Adrenal gland (tissue), 19 donors: ENCODE measurements at places on chromosomes 6 and 20. TPM values are rescaled to one million over a fixed set of nuclear protein-coding genes. Genes with fewer than 3 reads are reported as not detected.

GRCh38 chr6:122997541-122998150 is 1.6 kb downstream of the CLVS2 start:
- DNase-seq: no peak
- H3K4me3 ChIP-seq: no peak overlapping the region
- H3K36me3 ChIP-seq: no peaks in the 10 kb centered on the region
- H3K27ac ChIP-seq: no peak overlapping the region
- peaks cover 21% of the 10 kb centered on the region for H3K27me3 ChIP-seq

DNA sequence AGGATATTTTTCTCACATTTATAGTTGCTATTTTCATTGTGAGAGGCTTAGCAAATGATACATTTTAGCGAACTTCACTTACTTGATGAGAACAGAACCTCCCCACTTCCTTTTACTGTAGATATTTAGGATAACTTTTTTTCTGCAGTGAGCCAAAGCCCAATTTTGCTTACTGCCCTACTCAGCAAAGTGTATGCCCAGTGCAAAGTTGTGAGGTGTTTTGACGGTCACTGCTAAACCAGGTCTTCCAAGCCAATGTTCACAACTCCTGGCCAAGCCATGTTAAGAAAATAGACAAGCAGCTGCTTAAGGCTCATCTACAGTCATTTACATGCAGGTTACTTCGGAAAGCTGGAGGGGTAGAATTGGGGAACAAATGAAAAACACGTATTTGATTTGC is 144.8 kb downstream of the ADGRG6 start:
- peaks cover 3% of the 10 kb centered on the region for H3K27me3 ChIP-seq
- H3K4me1 ChIP-seq: no peaks in the 10 kb centered on the region

DNA sequence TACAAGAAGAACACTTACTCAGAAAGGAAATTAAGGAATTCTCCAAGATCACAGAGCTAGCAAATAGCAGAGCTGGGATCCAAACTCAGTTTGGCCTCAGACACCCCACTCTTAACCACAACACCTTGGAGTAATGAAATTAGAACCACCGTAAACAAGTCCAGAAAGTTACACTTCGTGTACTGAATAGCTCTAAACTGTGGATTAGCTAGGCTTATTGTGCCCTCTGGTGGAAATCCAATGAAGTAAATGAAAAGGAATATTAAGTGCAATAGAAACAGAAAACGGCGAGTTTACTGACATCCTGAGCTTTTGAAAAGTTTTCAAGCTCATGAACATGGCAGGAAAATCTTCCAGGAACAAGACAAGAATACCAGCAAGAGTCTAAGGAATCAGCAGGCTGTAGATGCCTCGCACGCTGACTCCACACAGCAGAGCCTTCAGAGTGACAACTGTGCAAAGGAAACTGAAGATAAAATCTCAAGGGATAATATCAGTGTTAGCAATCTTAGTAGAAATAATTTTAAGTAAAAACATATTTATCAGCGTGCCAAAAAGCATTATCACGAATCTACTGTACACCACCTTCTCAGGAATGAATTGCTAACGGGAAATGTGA is 34.6 kb downstream of the FBXO5 start:
- DNase-seq: no peak
- no peaks in the 10 kb centered on the region for H3K4me1 ChIP-seq
- no peak overlapping the region for H3K27ac ChIP-seq
- H3K36me3 ChIP-seq: no peaks in the 10 kb centered on the region

DNA sequence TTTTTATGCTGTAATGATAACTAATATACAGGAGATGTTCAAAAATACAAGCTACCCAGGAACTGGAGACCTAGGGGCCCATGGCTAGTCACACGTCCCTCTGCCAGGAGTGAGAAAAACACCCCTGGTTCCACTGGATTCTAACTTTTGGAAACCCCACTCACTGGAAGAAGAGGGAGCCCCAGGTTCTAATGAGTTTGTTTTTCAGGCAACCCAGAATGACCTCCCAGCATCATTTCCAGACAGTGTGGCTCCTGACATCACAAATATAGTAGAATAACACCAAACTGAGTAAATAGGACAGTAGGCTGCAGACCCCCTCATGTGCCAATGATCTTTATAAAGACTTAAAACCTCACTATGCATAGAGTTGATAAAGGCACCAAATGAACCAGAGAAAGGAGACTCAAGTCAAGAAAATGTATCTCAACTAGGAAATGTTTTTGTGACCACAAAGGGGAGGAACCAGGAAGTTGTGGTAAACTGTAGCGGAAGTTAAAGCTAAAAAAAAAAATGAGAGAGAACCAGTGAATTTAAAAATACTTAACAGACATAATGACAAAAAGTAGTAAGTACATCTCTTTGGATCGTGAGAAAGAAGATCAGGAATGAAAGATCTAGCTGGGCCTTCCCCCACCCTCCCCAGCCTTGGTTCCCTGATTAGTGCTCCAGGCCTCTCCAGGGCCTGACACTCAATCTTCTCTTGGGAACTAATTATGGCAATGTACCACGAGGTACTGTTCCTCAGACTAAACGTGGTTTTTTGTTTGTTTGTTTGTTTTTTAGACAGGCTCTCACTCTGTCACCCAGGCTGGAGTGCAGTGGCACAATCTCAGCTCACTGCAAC is 19.8 kb downstream of the HLA-E start:
- no peak for DNase-seq
- H3K27me3 ChIP-seq: no peaks in the 10 kb centered on the region
- no peaks in the 10 kb centered on the region for H3K36me3 ChIP-seq
- H3K4me3 ChIP-seq: no peak overlapping the region
- no peak overlapping the region for H3K27ac ChIP-seq

DNA sequence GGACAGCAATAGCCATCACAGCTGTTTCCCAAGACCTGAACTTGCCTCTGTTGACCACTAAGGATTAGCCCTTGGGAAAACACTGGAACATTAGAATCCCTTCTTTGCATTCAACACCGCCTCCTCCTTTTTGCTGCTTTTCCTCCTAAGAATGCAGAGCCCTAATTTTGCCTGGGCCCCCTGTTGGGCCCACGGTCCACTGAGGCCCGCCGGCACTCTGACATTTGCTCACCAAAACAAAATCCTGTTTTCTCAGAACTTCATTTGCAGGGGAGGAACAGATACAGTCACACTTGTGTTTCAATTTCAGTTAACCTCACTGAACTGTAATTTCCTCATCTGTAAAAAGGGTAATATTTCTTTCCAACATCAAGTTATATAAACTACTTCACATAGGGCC is 116.0 kb upstream of the JARID2 start:
- H3K4me1 ChIP-seq: no peaks in the 10 kb centered on the region
- no peaks in the 10 kb centered on the region for H3K36me3 ChIP-seq
- no peak overlapping the region for H3K4me3 ChIP-seq
- no peaks in the 10 kb centered on the region for H3K27me3 ChIP-seq
- DNase-seq: no peak
- no peak overlapping the region for H3K27ac ChIP-seq

GRCh38 chr6:39698789-39699188 is 26.4 kb downstream of the KIF6 start:
- DNase-seq: no peak
- no peaks in the 10 kb centered on the region for H3K4me1 ChIP-seq
- H3K27me3 ChIP-seq: no peaks in the 10 kb centered on the region
- no peak overlapping the region for H3K4me3 ChIP-seq
- no peaks in the 10 kb centered on the region for H3K36me3 ChIP-seq

DNA sequence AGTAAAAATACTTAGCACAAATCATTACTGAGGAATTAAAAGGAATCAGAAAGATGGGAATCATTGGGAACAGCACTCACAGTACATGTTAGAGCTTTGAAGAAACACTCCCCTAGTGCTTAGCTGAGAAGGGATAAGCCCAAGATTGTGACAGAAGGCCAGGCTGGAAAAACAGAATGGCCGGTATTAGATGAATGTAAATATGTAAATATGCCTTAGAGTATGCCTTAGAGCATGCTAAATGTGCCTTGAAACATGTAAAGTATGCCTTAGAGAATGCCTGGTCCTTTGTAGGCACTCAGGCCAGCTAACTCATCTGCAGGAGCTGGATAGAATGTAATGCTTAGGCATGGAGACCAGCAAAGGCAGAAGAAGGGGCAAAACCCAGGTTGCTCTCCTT is 10.6 kb upstream of the TENT5A start:
- no peak overlapping the region for H3K4me3 ChIP-seq
- H3K27me3 ChIP-seq: no peaks in the 10 kb centered on the region
- no peak overlapping the region for H3K27ac ChIP-seq
- DNase-seq: no peak
- no peaks in the 10 kb centered on the region for H3K36me3 ChIP-seq
- no peaks in the 10 kb centered on the region for H3K4me1 ChIP-seq

- H3K27ac ChIP-seq: no peak overlapping the region
- H3K4me1 ChIP-seq: no peaks in the 10 kb centered on the region
- no peaks in the 10 kb centered on the region for H3K27me3 ChIP-seq
- DNase-seq: no peak
- no peak overlapping the region for H3K4me3 ChIP-seq
- H3K36me3 ChIP-seq: no peaks in the 10 kb centered on the region
These were observed 12.6 kb downstream of the KCNK17 start for GRCh38 chr6:39301606-39302005.

GRCh38 chr6:87912102-87912501 is 135.5 kb upstream of the SPACA1 start:
- no peak for DNase-seq
- no peaks in the 10 kb centered on the region for H3K4me1 ChIP-seq
- no peak overlapping the region for H3K4me3 ChIP-seq
- peaks cover 4% of the 10 kb centered on the region for H3K27me3 ChIP-seq

DNA sequence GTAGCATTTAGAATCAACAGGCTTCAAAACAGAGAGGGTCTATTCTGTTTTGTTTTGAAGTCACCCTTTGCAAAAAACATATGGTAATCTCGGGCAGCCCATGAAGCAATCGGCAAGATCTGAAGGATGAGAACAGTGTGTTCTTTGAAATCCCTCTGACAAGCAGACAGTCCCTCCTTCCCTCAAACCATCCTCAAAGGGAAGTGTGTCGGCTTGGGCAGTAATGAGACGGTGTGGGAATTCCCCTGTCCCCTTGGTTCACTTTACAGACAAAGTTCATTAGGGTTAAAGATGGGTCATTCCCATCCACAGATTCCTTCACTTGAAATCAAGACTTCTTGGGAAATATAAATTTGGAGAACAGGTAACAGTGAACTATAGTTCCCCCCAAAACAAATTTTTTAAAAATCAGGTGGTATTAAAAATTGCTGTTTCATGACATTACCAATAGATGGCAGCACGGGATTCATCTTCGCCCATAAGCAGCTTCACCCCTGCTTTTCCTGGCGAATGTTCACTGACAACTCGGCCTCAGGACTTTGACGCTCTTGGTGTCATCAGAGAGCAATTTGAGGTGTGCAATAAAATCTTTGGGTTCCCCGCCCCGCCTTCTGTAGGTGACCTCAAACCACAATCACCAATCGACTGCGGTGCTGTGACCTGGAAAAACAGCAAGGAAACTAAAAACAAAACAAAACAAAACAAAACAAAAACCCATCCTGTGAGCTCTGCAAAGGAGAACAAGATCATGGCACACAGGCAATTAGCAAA is 159.3 kb upstream of the TNFAIP3 start:
- peak; percentile 84 for DNase-seq
- H3K36me3 ChIP-seq: no peaks in the 10 kb centered on the region
- no peak overlapping the region for H3K4me3 ChIP-seq
- no peaks in the 10 kb centered on the region for H3K27me3 ChIP-seq
- H3K27ac ChIP-seq: no peak overlapping the region

- no peak overlapping the region for H3K27ac ChIP-seq
- H3K4me1 ChIP-seq: no peaks in the 10 kb centered on the region
- DNase-seq: no peak
- no peaks in the 10 kb centered on the region for H3K27me3 ChIP-seq
- no peak overlapping the region for H3K4me3 ChIP-seq
These were observed 789.8 kb upstream of the MAP3K7 start for GRCh38 chr6:91376686-91377085.

DNA sequence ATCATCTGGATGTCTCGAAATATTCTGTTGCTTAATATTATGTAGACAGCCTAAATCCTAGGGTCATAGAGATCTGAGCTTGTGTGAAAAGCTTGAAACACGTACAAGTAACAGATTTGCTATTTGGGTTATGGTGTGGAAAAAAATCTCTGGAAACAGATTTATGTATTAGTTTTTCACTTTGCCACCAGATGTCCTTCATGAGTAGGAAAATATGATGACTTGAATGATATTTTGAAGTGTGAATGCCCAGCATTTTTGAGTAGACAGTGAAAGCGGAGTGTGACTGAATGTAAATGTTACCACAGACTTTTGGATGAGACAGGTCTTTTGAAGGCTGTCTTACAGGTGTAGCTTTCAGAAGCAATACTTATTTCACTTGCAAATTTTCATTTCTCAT is 4.2 kb upstream of the BMP6 start:
- H3K4me3 ChIP-seq: no peak overlapping the region
- peaks cover 12% of the 10 kb centered on the region for H3K4me1 ChIP-seq
- no peak for DNase-seq
- H3K36me3 ChIP-seq: no peaks in the 10 kb centered on the region
- peaks cover 6% of the 10 kb centered on the region for H3K27me3 ChIP-seq

- no peak for DNase-seq
- no peak overlapping the region for H3K4me3 ChIP-seq
- H3K36me3 ChIP-seq: no peaks in the 10 kb centered on the region
- H3K27me3 ChIP-seq: peaks cover 37% of the 10 kb centered on the region
These were observed 2.9 kb upstream of the BMP7 start for GRCh38 chr20:57269148-57269984.

DNA sequence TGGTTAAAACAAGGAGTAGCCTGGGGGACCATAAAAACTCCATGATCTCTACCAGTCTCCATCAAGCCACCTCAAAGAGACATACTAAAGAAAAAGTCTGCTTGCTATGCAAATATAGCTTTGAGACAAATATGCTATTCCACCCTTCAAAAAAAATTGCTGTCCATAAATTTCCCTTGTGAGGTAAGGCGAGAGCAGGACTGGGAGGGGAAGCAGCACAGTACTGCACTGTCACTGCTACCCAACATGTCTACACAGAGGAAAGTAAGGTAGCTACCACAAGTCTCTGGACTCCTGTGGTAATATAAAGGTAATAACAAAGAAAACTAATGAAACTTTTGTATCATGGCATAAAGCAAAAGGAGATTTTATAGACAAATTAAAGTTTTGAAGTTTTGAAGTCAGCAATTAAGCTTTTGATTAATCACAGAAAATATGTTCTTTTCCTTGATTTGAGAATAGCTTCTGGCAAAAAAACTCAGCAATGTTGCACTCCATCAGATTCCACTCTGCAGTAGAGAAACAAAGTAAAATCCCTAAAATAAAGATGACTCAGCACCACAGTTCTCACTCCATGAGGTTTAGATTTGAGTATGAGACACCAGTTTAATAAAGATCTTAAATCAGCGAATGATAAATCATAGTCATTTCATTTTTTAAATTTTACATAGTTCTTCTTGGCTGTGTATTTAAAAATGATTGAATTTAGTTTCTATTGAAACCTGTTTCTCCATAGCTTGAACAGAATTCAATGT is 602.4 kb downstream of the COL12A1 start:
- H3K36me3 ChIP-seq: no peaks in the 10 kb centered on the region
- no peaks in the 10 kb centered on the region for H3K27me3 ChIP-seq
- no peaks in the 10 kb centered on the region for H3K4me1 ChIP-seq
- no peak overlapping the region for H3K27ac ChIP-seq

- no peaks in the 10 kb centered on the region for H3K4me1 ChIP-seq
- H3K36me3 ChIP-seq: no peaks in the 10 kb centered on the region
- no peak for DNase-seq
These were observed 228.2 kb downstream of the MYLK4 start for GRCh38 chr6:2522521-2522920.

The MICAL1 gene
- total RNA-seq: 3.1 TPM

The KIF6 gene
- 1.2 TPM for total RNA-seq
